ENCODE measurements at places on chromosomes 11 and 22. TPM values are rescaled to one million over a fixed set of nuclear protein-coding genes. Genes with fewer than 3 reads are reported as not detected.

Gene OR52N2
- total RNA-seq, result not detected

Gene CHRM1
- 0.15 TPM for total RNA-seq

Gene TTC36
- total RNA-seq, result 0.50 TPM

Gene LRRN4CL
- 0.80 TPM for total RNA-seq

Gene SLC22A6
- total RNA-seq, result not detected

Gene ARHGAP42
- total RNA-seq, result 3.6 TPM

Gene KRTAP5-8
- 0.45 TPM for total RNA-seq

Gene FLRT1
- 2.8 TPM for total RNA-seq

Gene C22orf15
- total RNA-seq, result 0.77 TPM

Gene SLC37A4
- total RNA-seq, result 17.4 TPM

Gene DGCR6
- total RNA-seq, result 4.8 TPM

Gene DSCAML1
- 0.08 TPM for total RNA-seq

DNA sequence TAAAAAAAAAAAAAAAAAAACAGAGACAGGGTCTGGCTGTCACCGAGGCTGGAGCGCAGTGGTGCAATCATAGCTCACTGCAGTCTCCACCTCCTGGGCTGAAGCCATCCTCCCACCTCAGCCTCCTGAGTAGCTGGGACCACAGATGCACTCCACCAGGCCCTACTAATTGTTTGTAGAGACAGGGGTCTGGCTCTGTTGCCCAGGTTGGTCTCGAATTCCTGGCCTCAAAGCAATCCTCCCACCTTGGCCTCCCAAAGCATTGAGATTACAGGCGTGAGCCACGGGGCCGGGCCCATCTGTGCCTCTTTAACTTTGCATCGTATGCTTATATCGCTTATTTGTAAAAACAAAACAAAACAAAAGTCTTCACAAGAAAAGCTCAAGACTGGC lies 3.1 kb downstream of the CPT1A start:
- ATAC-seq, result no peak

GRCh38 chr11:114167771-114168448 lies 108.4 kb downstream of the ZBTB16 start:
- ATAC-seq, result peak; percentile 63

DNA sequence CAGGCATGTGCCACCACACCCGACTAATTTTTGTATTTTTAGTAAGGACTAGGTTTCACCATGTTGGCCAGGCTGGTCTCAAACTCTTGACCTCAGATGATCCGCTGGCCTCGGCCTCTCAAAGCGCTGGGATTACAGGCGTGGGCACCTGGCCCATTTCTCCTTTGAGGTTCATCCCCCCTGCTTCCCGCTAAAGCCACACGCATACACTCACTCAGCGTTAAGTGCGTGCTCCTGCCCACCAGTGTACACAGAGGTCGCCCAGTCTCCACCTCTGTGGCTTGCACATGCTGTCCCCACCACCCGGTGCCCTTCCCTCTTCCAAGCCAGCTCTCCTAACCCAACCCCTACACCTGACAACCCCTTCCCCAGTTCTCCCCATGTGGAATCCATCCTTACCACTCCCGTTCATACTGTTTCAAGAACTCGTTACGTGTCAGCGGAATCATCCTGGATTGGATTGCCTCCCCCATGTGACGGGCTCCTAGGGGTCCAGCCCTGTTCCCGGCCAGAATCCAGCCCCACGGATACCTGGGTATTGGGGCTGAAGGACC lies 15.7 kb upstream of the CYTH4 start:
- ATAC-seq, result no peak

GRCh38 chr11:114683007-114683406 lies 4.7 kb downstream of the NXPE2 start:
- no peak for ATAC-seq

DNA sequence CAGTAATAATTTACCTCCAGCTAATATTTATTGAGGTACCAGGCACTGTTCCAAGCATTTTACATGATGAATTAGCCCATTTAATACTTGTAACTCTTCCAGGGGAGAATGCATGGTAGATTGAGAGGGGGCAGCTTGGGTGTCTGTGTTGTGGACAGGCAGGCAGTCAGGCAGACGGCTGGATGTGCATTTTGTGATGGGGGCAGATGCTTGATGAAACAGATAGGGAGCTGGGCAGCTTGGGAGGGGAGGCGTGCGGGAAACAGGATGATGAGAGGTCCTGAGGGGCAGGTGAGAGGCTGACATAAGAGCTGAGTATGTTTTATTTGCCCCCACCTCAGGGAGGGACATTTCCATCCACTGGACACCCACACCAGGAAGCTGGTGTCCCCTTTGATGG lies 33.1 kb upstream of the SHISAL1 start:
- ATAC-seq, result no peak

DNA sequence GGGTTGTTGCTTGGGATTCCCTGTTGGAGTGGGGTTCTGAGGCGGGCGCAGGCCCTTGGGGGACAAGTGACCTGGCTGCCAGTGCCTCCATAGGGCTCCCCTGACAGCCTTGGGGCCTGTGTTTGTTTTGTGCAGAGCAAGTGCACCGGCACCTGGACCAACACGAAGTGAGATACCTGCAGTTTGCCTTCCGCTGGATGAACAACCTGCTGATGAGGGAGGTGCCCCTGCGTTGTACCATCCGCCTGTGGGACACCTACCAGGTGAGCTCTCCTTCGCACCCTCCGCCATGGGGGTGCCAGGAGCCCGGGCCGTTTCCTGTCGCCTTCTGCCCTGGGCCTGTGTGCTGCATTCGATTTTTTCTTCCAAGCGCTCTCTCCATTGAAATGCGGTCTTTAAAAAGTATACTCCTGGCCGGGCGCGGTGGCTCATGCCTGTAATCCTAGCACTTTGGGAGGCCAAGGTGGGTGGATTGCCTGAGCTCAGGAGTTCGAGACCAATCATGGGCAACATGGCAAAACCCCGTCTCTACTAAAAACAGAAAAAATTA lies 274.6 kb downstream of the TBC1D22A start:
- ATAC-seq, result no peak

DNA sequence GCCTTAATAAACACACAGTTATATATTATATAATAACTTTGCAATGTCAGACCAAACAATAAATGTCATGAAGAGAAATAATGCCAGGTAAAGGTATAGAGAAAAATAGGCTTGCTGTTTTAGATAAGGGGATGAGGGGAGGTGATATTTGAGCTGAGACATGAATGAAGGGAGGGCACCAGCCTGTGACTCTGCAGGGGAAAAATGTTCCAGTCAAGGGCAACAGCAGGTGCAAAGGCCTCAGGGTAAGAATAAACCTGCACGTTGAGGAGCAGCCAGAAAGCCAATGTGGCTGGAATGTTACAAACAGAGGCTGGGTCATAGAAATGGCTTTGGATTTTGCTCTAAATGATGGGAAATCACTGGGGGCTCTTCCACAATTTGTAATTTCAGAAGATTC lies 519.6 kb downstream of the SOX6 start:
- no peak for ATAC-seq

DNA sequence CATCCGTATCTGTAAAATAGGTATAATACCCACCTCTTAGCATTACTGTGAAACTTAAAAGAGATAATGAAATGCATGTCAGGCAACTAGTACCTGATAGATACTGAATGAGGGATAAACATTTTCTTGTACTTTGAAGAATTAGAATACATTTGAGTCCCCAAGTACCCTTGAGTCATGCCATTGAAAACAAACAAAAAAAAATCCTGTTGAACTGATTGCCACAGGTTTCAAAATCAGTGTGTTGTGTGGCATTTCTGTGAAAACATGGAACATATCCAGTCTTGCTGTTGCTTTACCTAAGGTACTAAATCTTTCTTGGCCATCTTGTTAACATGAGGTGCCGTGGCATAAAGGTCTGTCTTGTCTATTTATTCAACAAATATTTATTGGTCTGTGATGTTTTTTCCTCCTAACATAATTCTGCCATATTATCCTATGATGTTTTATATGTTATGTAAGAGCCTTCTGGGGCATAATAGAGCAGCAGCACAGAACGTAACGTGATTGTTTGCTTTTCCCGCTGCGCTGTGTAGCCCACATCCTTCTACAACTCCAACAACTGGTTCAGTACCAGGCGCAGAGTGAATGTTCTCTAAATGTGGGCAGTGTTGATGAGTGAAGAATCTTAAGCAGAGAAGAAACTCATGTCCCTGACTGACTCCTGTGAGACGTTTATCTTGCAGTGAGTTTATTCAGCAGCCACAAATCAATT lies 79.3 kb upstream of the RAB1B start:
- ATAC-seq, result peak; percentile 38

- ATAC-seq, result no peak
Measured at GRCh38 chr11:128628325-128628673, 40.9 kb upstream of the ETS1 start.

- no peak for ATAC-seq
Measured at GRCh38 chr11:58573451-58574104, 2.1 kb downstream of the LPXN start.

GRCh38 chr11:128359515-128359914 lies 227.8 kb downstream of the ETS1 start:
- ATAC-seq, result no peak

DNA sequence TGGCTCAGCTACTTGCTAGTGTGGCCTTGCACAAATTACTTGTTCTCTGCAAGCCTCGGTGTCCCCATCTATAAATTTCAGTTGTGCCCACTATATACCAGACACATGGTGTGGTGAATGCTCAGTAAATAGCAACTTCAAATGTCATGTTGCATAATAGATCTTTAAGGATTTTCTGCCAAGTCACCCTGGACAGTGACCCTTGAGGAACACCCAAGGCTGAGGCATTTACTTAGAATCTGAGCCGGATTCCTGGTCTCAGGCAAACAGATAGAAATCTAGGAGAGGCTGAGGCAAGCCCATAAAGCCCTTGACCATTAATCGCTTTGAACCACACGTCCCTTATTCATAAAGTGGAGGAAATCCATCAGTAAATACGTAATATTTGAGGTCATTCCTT lies 9.7 kb downstream of the TEAD1 start:
- no peak for ATAC-seq

DNA sequence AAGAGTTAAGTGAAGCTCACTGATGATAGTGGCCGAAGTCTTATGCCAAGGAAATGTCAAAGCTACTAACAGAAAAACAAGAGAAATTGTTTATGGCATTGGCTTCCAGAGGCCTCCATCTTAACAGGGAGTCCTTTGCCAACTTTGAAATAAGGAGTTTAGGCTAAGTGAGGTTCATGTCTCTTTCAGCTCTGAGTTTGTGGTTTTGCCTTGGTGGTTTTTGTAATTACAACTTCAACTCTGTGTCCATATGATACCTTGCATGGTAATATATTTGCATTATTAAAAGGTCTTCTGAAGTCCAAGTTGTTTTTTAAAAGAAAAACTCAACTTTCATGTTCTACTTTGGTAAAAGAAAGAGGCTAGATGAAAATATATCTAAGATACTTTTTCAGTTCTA lies 31.4 kb upstream of the ANO5 start:
- ATAC-seq, result no peak

DNA sequence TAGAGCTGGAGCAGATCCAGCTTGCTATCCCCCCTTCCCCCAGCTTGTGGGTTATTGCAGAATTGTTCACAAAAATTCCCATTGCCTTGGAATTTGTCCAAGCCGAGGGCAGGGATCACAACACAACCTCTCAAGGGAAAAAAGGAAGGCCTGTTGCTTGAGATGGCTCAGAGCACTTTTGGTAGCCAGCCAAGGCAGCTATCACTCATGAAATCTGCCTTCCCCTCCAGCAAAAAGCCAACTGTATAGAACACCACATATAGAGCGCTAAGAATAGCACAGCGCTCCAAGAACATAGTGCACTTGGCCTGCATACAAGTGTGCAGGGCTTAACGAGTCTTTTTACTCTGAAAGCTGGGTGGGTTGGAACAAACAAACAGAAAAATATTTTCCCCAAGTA lies 46.2 kb downstream of the FAM83F start:
- no peak for ATAC-seq

DNA sequence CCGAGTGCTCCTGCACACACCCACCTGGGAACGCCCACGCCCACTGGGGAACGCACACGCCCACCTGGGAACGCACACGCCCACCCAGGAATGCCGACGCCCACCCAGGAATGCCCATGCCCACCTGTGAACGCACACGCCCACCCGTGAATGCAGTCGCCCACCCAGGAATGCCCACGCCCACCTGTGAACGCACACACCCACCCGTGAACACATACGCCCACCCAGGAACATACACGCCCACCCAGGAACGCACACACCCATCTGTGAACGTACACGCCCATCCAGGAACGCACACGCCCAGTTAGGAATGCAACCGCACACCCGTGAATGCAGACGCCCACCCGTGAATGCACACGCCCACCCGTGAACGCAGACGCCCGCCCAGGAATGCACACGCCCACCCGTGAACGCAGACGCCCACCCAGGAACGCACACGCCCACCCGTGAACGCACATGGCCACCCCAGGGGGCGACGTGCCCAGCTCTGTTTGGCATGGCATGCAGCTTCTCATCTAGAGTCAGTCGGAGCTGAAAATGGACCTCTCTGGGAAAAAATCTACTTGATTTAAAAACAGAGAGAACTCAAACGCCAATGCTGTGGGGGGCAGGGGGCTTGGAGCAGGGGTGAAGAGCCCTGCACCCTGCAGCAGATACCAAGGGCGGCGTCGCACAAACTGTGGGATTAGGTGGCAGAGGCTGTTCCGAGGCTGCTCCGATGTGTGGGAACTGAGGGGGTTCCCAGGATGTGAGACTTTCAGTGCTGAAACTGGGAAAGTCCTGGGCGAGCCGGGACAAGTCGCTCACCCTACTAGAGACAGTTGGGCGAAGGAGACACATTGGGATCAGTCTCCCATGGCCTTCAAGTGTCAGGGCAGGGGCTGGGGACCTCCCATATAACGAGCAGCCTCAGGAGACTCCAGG lies 83.3 kb downstream of the MYEOV start:
- peak; percentile 59 for ATAC-seq

GRCh38 chr11:134126217-134126822 lies 57.4 kb downstream of the JAM3 start:
- peak; percentile 95 for ATAC-seq

- no peak for ATAC-seq
Measured at GRCh38 chr11:124277804-124278203, 21.6 kb downstream of the OR8G5 start.

DNA sequence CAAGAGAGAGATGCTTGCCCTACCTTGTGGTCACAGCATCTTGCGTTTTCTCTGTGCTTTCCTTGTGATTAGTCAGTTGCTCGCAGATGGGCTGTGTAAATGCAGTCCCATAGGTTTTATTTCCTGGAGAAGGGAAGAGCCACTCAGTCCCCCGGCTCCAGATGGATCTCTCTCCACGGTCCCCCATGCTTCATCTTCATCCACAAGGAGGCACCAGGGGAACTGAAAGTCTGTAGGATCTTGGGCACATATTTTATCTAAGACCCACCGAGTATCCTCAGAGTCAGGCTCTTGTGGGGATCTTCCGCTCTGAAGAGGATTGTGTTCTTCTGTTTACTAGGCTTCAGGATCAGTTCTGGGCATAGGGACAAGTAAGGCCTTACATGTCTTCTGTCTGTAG lies 66.8 kb upstream of the E2F8 start:
- ATAC-seq, result no peak

GRCh38 chr11:130103296-130103814 lies 33.7 kb downstream of the APLP2 start:
- ATAC-seq, result peak; percentile 38

Data from motor neuron (in vitro differentiated cells).